ENCODE measurements at places on chromosomes 5 and 9. TPM values are rescaled to one million over a fixed set of nuclear protein-coding genes. Genes with fewer than 3 reads are reported as not detected.

DNA sequence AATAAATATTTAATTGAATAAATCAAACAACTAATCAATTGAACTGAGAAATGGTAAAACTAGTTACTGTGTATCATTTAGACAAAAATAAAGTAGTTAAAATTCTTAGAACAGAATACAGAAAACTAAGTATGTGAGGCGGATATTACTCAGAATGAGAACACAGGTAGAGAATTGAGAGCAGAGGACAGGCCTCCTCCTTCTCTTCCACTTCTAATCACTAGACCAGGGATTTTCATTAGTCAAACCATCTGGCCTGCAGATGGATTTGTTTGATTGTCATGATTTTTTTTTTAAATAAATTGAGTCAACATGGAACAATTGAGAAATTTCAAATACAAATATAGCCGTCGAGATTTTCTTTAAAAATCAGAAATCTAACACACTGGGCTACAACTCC is 198.6 kb upstream of the HMHB1 start:
- DNase-seq, result no peak

DNA sequence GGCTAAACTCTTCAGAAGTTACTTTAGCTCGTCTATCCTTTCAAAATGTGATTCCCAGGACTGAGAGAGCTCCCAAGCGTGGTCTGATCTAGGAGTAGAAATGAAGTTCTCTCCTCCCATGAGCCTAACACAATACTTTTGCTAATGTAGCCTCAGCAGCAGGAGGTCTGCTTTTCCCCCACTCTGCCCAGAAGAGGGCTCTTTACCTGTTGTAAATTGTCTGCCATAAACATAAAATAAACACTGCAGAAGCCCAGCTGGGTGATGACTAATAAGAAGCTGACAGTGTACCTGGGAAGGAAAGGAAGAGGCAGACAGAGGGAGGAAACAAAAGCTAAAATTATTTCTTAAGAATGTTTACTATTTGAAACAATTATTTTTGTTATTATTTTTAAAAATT is 15.4 kb downstream of the SLC36A3 start:
- DNase-seq, result no peak

- no peak for DNase-seq
These were observed 44.2 kb upstream of the COL15A1 start for GRCh38 chr9:98899408-98900056.

DNA sequence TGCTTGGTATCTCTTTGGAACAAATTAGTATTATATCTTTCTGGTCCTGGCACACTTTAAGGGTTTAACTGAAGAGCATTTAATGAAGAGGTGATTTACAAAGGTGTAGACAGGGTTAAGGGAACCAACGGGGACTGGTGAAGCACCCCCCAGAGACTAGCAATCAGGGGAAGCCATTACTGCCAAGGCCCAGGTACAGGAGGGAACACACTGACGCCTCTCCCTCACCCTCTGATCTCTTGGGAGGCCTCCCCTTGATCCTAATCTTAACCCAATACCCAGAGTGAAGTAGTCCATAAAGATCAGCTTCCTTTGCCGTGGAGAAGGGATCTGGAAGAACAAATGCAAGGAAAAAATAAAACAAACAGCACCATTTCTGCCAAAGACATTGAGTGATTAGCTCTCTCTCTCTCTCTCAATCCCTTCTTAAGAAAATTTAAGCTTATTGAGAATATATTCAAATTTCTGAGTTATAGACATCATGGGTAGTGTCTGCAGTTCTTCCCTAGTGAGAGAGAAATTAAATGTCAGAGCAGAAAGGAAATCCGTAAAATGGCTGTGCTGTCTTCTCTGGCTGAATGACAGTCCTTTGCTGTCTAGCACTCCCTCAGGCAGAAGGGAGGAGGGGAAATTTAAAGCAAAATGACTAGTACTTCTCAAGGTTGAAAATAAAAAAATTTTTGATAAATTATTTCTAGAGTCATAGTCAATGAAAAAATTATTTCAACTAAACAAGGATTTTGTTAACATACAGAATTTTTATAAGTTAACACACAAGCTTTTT is 20.0 kb downstream of the F2R start:
- no peak for DNase-seq

- DNase-seq, result no peak
These were observed 228.8 kb downstream of the PLK2 start for GRCh38 chr5:58231041-58231440.

PCDHA9 gene
- total RNA-seq, result 0.46 TPM

PTGER4 gene
- total RNA-seq, result 0.37 TPM

PCDHGB4 gene
- total RNA-seq, result 3.8 TPM

GGTA1 gene
- total RNA-seq, result not detected

CTXN3 gene
- total RNA-seq, result not detected

GRCh38 chr5:134620634-134621033 is 12.0 kb downstream of the SAR1B start:
- DNase-seq, result no peak

PPP2R2B gene
- 15.2 TPM for total RNA-seq

- DNase-seq, result peak; percentile 81
These were observed 4.8 kb downstream of the IRX1 start for GRCh38 chr5:3600106-3601060.

RNF180 gene
- total RNA-seq, result 2.5 TPM

DNA sequence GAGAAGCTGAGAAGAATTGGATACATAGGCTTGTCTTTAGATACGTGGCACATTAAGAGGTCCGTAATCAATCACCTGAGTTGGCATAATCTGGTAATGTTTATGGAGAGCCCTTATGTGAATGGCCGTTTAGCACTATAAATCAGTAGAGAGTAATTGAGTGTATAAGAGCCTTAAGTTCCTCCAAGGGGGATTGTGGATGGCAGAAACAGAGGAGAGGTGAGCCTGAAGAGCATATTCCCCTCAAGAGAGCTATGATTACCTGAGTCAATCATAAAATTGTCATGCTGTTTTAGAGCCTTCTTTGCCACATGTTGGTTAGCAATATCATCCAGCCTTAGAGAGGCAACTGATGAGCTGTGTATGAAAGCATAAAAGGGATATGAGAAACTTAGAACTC is 58.8 kb downstream of the FOCAD start:
- DNase-seq, result no peak

NEUROG1 gene
- total RNA-seq, result not detected

DNA sequence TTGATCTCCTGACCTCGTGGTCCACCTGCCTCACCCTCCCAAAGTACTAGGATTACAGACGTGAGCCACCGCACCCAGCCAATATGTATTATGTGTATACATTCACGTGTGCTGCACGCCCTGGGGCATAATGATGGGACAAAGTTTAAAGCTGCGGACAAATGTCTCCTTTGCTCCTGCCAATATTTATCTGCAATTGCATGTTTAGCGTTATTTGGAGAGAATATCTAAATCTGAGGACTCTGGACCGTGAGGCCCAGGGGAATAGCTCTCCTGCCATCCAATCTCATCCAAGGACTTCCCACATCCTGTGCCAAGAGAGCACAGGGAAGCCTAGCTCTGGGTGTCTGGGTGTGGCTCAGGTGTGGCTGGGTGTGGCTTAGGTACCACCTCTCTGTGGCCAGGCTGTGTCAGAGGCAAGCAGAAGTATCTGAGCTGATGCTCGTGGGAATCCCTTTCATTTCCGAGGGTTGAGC is 6.9 kb upstream of the BOD1 start:
- no peak for DNase-seq

DNA sequence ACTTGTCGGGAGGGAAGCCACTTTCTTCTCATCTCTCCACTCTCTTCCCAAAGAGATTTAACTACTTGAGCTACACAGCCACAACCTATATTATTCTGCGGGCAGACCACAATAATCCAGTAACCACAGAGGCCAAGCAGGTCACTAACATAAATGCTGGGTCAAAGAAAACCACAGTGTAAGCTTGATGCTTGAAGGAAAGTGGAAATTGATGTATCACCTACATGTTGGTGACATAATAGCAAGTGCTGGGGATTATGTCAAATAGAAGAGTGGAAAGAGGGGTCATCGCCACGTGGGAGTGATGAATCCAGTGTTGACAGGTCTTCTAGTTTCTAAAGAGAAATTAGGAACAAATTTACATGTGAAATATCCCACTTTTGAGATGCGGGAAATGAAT is 40.9 kb downstream of the RFK start:
- no peak for DNase-seq

DNA sequence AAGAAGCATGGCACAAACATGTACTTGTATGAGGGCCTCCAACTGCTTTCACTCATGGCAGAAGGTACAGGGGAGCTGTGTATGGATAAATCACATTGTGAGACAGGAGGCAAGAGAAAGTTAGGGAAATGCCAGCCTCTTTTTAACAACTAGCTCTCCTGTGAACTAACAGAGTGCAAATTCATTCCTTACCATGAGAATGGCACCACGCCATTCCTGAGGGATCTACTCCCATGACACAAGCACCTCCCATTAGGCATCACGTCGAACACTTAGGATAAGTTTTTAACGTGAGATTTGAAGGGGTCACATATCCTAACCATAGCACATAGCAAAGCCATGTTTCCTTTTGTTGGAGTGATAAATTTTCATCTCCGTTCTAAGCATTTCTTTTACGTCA is 747.2 kb upstream of the CHD1 start:
- DNase-seq, result peak; percentile 30

INSL6 gene
- total RNA-seq, result not detected

GRCh38 chr5:97229688-97230285 is 46.7 kb upstream of the RIOK2 start:
- no peak for DNase-seq

Measured in H9 (cell line).